ENCODE measurements at places on chromosomes 16 and 17. TPM values are rescaled to one million over a fixed set of nuclear protein-coding genes. Genes with fewer than 3 reads are reported as not detected.

DNA sequence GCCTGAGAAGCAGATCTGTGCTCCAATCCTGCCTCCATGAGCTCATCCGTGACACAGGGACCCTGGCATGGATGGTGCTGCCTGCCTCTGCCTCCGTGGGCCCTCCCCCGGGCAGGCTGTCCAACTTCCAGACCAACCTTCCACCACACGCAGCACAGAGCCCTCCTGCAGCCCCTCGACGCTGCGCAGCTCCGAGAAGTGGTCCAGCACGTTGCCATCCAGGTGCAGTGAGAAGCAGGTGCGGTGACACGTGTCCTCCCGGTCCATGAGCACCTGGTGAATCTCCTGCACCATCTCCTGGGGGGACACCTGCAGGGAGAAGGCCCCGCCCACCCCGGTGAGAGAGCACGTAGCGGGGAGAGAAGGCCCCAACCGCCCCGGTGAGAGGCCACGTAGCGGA is 8.4 kb downstream of the CLUH start:
- no peaks in the 10 kb centered on the region for H3K27me3 ChIP-seq
- no peak overlapping the region for H3K4me3 ChIP-seq
- H3K27ac ChIP-seq, result no peak overlapping the region
- H3K4me1 ChIP-seq, result peaks cover 5% of the 10 kb centered on the region

- peaks cover 18% of the 10 kb centered on the region for H3K4me1 ChIP-seq
- no peak overlapping the region for H3K4me3 ChIP-seq
- H3K36me3 ChIP-seq, result no peaks in the 10 kb centered on the region
- H3K27ac ChIP-seq, result no peak overlapping the region
- DNase-seq, result no peak
These were observed 239.4 kb downstream of the MRTFB start for GRCh38 chr16:14310519-14310991.

Gene CLEC18A
- 0.81 TPM for total RNA-seq

DNA sequence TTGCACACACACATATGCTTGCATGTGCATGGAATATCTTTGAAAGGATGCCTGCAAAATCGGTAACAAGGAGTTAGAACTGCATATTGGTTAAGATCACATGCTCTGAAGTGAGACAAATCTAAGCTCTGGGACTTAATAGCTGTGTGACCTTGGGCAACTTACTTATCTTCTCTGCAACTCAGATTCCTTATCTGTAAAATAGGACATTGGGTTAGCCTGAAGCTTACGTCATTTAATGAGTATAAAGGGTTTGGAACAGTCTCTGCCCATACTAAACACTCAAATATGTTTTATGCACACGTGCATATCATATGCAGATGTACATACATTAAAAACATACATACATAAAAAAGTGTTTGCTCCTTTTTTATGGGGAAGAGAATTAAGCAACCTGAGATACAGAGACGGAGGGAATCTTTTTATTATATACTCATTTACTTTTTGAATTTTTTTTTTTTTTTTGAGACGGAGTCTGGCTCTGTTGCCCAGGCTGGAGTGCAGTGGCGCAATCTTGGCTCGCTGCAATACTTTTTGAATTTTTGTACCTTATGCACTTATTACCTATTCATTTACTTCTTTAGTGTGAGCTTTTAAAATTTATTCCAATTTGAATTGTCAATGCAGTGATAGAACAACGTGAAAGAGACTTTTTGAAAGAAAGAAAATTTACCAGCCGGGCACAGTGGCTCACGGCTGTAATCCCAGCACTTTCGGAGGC is 206.2 kb downstream of the CCDC182 start:
- no peak overlapping the region for H3K27ac ChIP-seq
- no peaks in the 10 kb centered on the region for H3K36me3 ChIP-seq
- H3K4me3 ChIP-seq, result no peak overlapping the region
- no peaks in the 10 kb centered on the region for H3K27me3 ChIP-seq
- DNase-seq, result no peak

- no peak for DNase-seq
- H3K4me1 ChIP-seq, result no peaks in the 10 kb centered on the region
- H3K36me3 ChIP-seq, result no peaks in the 10 kb centered on the region
- H3K27ac ChIP-seq, result no peak overlapping the region
- no peaks in the 10 kb centered on the region for H3K27me3 ChIP-seq
These were observed 240.0 kb upstream of the ZFHX3 start for GRCh38 chr16:73287859-73288405.

Gene CLDN6
- not detected for total RNA-seq

DNA sequence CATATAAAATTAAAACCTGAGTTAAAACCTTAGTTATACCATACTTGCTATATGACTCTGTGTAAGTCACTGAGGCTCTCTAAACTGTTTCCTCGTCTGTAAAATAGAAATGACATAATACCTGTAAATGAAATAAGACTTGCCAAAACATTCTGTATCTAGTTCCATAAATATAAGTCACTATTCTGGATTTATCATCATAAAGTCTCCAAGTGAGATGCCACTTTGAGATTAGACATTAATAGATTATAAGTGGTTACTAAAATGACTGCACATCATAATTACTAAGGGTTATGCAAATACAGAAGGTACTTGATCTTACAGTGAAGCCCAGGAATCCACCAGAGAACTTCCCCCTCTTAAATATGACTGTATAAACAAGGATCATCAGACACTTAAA is 12.0 kb upstream of the BRIP1 start:
- no peak overlapping the region for H3K27ac ChIP-seq
- H3K27me3 ChIP-seq, result no peaks in the 10 kb centered on the region
- peaks cover 15% of the 10 kb centered on the region for H3K4me1 ChIP-seq
- peaks cover 12% of the 10 kb centered on the region for H3K36me3 ChIP-seq
- H3K4me3 ChIP-seq, result no peak overlapping the region

Gene P2RX5
- total RNA-seq, result 43.2 TPM

Gene HBA2
- not detected for total RNA-seq

DNA sequence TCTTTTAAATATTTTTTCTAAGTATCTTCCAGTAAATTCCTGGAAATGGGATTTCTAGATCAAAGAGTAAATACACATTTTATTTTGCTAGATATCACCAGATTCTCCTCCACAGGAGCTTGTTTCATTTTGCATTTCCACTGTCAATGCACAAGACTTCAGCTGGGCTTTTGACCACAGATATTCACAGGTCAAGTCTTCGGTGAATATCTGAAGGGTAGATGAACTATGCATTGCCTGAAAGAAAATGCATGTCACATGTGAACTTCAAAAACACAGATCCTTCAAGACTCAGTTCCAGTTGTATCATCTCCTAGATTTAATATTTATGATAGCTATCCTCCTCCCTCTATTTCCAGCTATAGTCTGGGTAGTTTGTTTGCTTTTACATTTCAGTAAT is 963.6 kb upstream of the GOT2 start:
- H3K27ac ChIP-seq, result no peak overlapping the region
- no peak for DNase-seq
- H3K27me3 ChIP-seq, result no peaks in the 10 kb centered on the region
- no peaks in the 10 kb centered on the region for H3K36me3 ChIP-seq
- H3K4me3 ChIP-seq, result no peak overlapping the region

Gene KRTAP2-4
- total RNA-seq, result not detected

Gene SLC16A13
- 10.7 TPM for total RNA-seq

GRCh38 chr16:10824111-10824893 is 5.7 kb upstream of the TVP23A start:
- H3K4me1 ChIP-seq, result no peaks in the 10 kb centered on the region
- H3K4me3 ChIP-seq, result no peak overlapping the region
- no peak overlapping the region for H3K27ac ChIP-seq
- no peaks in the 10 kb centered on the region for H3K27me3 ChIP-seq

GRCh38 chr16:77063676-77064016 is 127.3 kb upstream of the MON1B start:
- no peaks in the 10 kb centered on the region for H3K4me1 ChIP-seq
- no peak for DNase-seq
- H3K27ac ChIP-seq, result no peak overlapping the region
- no peaks in the 10 kb centered on the region for H3K36me3 ChIP-seq
- peaks cover 2% of the 10 kb centered on the region for H3K27me3 ChIP-seq
- no peak overlapping the region for H3K4me3 ChIP-seq

GRCh38 chr16:76502063-76502462 is 224.9 kb downstream of the CNTNAP4 start:
- no peaks in the 10 kb centered on the region for H3K36me3 ChIP-seq
- no peaks in the 10 kb centered on the region for H3K4me1 ChIP-seq

DNA sequence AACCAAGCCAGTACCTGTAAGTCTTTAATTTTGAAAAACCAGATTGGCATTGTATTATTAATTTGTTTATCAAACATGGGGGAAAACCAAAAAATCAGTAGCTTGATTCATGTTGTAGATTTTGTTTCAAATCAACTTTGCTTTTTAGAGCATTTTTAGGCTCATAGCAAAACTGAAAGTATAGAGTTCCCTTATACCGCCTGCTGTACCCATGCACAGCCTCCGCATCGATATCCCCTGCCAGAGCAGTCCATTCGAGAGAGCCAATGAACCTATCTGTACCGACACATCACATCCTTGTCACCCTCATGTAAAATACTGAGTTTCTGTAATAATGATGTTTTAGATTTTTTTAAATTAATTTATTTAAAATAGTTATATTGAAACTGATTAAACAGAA is 16.2 kb upstream of the MRC2 start:
- H3K4me3 ChIP-seq, result no peak overlapping the region
- DNase-seq, result peak; percentile 33
- peaks cover 44% of the 10 kb centered on the region for H3K36me3 ChIP-seq
- peaks cover 21% of the 10 kb centered on the region for H3K4me1 ChIP-seq

Gene CES3
- total RNA-seq, result 1.6 TPM

Gene TMEM100
- not detected for total RNA-seq

Gene INPP5K
- total RNA-seq, result 24.0 TPM

DNA sequence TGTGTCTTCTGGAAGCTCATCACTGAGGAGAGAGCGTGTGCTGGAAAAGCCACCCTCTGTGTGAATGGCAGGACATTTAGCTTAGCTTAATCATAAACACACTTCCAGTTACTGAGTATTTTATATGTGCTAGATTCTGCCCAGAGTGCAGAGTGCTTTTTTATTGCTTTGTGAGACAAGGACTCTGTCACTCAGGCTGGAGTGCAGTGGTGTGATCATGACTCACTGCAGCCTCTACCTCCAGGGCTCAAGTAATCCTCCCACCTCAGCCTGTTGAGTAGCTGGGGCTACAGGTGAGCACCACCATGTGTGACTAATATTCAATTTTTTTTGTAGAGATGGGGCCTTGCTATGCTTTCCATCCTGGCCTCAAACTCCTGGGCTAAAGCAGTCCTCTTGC is 61.4 kb upstream of the IRX3 start:
- H3K4me3 ChIP-seq, result no peak overlapping the region
- no peak for DNase-seq
- peaks cover 5% of the 10 kb centered on the region for H3K27me3 ChIP-seq
- no peaks in the 10 kb centered on the region for H3K4me1 ChIP-seq

DNA sequence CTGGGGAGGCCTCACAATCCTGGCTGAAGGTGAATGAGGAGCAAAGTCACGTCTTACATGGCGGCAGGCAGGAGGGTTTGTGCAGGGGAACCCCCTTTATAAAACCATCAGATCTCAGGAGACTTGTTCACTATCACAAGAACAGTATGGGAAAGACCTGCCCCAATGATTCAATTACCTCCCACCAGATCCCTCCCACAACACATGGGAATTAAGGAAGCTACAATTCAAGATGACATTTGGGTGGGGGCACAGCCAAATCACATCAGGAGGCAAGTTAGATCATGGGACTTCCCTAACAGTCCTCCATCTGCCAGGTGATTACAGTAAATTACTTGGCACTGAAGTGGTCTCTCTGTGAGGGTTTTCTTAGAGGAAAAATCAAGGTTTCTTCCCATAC is 5.3 kb downstream of the TMEM114 start:
- no peak overlapping the region for H3K4me3 ChIP-seq
- no peak overlapping the region for H3K27ac ChIP-seq
- H3K4me1 ChIP-seq, result peaks cover 2% of the 10 kb centered on the region
- H3K27me3 ChIP-seq, result peaks cover 30% of the 10 kb centered on the region

DNA sequence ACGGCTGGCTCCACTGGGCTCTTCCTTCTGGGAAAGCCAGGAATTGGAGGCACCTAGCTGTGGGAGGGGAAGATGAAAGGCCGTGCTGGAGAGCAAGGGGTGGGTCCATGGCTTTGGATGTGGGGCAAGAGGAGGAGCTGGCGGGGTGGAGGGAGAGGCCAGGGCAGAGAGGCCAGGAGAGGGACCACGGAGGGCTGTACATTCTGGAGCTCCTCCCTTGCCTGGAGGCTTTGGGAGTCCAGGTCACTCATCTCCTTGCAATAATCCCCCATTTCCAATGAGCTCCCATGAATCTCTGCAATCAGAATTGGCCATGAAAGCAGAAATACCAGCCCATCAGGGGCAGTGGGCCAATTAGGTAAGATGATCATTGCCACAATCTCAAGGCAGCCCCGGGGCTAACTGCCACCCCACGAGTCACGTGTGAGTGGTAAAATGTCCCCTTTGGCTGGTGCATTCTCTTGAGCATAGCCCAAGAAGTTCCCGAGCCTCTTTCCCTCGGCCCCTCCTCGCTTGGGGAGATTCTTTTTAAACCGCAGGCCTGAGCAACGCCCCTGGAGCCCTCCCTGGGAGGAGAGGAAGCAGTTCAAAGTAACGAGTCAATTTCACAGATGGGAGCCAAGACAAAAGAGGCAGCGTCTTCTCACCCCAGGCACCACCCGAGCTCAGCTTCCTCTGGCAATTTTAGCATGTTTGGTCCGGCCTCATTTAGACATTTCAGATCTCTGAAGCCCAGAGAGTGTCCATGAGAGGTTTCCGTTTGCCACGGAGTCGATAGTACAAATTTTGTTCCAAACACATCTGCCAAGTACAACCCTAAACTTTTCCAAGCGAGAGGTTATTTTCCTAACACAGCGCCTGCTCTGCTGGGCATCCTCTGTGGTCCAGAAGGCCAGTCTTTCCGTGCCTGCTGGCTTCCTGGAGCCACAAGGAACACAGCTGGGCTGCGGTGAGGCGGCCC is 13.4 kb downstream of the RTN4RL1 start:
- no peak for DNase-seq
- no peaks in the 10 kb centered on the region for H3K27me3 ChIP-seq
- H3K4me3 ChIP-seq, result no peak overlapping the region

DNA sequence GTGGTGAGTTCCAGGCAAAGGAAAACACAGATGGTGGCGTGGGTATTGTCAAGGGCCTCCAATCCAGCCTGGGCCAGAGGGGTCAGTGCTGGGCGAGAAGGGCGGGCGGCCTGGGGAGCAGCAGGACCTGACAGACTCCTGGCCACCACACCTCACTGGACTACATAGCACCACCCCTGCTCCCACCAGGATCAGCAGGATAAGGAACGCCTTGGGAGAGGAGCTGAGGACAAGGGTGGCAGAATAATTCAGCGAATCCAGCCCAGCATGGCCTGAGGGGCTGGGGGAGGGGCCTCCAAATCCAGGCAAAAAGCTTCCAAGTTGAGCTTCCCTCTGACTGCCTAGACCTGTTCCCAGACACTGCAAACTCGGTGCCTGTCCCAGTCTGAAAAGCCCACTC is 6.5 kb downstream of the DLX4 start:
- DNase-seq, result no peak
- no peak overlapping the region for H3K27ac ChIP-seq
- H3K36me3 ChIP-seq, result no peaks in the 10 kb centered on the region
- H3K27me3 ChIP-seq, result peaks cover 69% of the 10 kb centered on the region
- no peak overlapping the region for H3K4me3 ChIP-seq
